Activated T-helper 17 cell treated with anti-CD3 and anti-CD28 coated beads, Interleukin-2, amount 50 U/mL, for 72 hours (primary cell): ENCODE measurements at places on chromosomes 7 and 10. TPM values are rescaled to one million over a fixed set of nuclear protein-coding genes. Genes with fewer than 3 reads are reported as not detected.

GRCh38 chr10:114343623-114344505 lies 60.4 kb downstream of the AFAP1L2 start:
- ATAC-seq = no peak

DNA sequence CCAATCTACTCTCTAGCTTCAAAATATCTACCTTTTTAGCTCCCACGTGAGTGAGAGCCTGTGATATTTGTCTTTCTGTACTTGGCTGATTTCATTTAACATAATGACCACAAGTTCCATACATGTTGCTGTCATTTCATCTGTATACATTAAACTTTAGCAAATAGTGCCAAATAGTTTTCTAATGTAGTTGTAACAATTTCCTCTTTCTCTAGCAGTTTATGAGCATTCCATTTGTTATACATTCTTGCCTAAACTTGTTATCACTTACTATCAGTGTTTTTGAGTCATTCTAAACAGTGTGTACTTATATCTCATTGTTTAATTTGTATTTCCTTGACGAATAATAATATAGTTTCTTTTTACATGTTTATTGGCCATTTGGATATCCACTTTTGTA lies 77.2 kb downstream of the NEUROD6 start:
- ATAC-seq = no peak

GRCh38 chr7:7104971-7105370 lies 77.4 kb upstream of the C1GALT1 start:
- no peak for ATAC-seq

The ABCC2 gene
- total RNA-seq = 2.4 TPM

- no peak for ATAC-seq
These were observed 169.8 kb upstream of the GPR26 start for GRCh38 chr10:123496375-123496774.

The LBX1 gene
- not detected for total RNA-seq

The FAM170B gene
- not detected for total RNA-seq

DNA sequence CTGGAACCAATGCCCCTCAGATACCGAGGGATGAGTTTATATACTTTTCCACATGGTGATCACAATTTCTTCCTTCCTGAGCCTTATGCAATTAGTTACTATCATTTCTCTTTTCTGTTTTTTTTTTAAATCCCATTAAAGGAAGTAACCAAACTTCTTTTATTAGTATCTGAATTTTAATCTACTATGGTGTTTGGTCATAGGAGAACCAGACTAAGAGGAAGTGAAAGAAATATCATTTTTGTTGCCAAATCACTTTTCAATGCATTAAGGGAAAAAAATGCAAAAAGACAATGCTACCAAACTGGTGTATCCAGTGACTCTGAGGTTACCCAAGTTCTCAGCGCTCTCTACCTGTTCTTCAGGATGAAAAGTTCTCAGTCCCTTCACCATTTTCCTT lies 167.7 kb downstream of the NXPH1 start:
- no peak for ATAC-seq

- no peak for ATAC-seq
These were observed 435.4 kb downstream of the SUGCT start for GRCh38 chr7:40570223-40570622.

GRCh38 chr10:114305521-114305925 lies 66.5 kb downstream of the VWA2 start:
- no peak for ATAC-seq

DNA sequence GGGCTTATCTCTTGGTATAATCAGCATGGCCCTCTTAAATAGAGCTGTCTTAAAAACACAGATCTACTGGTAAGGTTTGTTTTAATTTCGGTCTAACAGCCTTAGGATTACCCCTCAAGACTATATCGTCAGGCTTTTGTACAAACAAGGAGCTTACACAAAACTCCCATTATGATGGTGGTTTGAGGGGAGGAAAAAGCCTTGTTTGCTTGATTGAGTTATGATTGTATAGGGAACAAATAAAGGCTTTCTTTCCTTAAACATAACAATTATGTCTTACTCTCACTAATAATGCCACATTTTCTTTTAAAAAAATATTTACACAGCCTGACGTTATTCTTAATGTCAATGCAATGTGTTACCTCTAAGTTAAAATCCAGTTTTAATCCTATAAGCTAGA lies 188.8 kb upstream of the TCF7L2 start:
- ATAC-seq = no peak

The ATRNL1 gene
- 1.5 TPM for total RNA-seq

- ATAC-seq = peak; percentile 62
These were observed 296.5 kb upstream of the PITRM1 start for GRCh38 chr10:3468919-3469638.

GRCh38 chr7:129499999-129500398 lies 2.3 kb upstream of the SMKR1 start:
- no peak for ATAC-seq

DNA sequence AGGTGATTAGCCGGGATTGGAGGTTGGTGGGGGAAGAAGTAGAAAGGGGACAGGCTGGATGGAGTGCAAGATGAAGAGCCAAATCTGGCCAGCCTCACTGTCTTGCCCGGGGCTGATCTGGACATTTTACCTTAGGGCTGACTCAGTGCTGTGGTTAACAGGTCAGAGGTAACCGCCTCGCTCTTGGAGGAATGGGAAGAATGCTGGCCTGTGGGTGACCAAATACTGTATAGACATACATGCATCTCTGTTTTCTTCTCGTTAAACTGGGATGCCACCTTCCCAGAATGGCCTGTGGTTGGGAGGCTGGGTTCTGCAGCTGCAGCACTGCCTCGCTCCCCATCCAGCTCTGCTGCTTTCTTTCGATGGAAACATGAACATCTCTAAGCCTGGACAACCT lies 120.0 kb downstream of the SEC23IP start:
- ATAC-seq = no peak

GRCh38 chr7:28497009-28497408 lies 84.7 kb downstream of the CREB5 start:
- no peak for ATAC-seq

The NPY4R2 gene
- not detected for total RNA-seq

GRCh38 chr10:85900061-85900460 lies 466.5 kb downstream of the GRID1 start:
- no peak for ATAC-seq

GRCh38 chr7:13979671-13980435 lies 9.6 kb downstream of the ETV1 start:
- ATAC-seq = no peak

DNA sequence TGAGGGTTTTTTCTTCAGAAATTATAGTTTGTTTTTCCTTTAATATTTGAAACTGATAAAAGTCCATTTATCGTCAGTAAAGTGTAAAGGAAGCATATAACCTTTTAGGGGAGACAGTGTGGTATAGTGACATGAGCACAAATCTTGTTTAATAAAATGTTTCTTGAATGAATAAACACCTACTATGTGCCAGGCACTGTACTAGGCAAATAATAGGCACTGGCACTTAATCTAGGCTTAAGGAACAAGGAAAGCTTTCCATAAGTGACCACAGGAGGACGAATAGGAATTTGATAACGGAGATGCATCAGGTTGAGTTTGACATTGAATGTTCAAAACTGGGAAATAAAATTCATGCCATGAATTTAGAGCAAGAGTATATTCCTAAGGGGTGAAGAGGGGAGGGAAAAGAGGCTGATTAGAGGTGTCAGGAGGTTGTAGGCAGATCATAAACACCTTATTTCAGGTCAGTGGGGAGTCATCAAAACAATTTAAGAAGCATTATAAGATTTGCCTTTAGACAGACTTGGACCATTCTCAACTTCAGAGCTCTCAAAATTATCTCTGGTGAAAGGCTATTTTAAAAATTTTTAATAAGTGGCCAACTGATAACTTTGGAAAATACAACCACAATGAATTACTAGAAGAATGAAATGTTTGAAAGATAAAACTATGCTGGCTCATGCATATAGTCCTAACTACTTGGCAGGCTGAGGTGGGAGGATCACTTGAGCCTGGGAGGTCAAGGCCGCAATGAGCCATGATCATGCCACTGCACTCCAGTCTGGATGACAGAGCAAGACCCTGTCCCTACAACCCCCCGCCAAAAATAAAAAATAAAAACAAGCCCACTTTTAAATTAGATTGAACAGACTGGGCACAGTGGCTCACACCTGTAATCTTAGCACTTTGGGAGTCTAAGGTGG lies 22.4 kb downstream of the RALA start:
- ATAC-seq = no peak

The ZC3HAV1L gene
- 23.6 TPM for total RNA-seq

DNA sequence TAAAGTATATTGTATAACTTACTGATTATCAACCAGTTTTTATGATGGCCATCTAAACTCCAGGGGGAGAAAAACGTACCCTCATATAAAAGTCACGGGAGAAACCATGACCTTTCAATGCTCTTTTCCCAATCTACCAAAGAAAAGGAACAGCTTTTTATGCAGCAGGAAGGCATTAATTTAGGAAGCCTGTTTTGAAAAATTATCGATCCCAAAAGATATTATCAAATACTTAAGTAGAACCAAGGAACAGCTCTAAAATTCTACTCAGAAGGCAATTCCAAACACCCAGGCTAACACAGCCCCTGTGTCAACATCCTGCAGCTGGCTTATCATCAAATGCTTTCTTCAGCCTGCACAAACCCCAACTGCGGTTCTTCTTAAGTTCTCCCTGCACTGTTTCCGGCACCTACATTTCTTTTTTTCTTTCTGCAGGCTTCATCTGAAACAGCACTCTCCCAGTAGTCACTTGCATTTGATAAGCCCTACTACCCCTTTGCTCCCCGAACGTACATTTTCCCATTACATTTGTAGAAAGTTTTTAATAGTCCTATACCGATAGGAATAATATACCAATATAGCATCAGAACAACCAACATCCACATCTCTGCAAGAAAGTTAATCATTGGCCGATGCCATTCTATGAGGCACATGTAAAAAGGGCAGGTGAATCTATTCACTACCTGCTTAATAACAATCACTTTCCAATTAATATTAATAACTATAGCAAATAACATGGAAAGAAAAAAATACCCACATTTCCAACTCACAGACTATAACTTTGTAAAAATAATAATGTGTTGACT lies 47.9 kb downstream of the PIP4K2A start:
- peak; percentile 84 for ATAC-seq

GRCh38 chr10:24883176-24883575 lies 69.2 kb downstream of the PRTFDC1 start:
- no peak for ATAC-seq

The GBX1 gene
- total RNA-seq = 1.2 TPM

GRCh38 chr7:84112771-84113170 lies 81.8 kb downstream of the SEMA3A start:
- no peak for ATAC-seq
